ENCODE measurements at places on chromosomes 3 and 15.

DNA sequence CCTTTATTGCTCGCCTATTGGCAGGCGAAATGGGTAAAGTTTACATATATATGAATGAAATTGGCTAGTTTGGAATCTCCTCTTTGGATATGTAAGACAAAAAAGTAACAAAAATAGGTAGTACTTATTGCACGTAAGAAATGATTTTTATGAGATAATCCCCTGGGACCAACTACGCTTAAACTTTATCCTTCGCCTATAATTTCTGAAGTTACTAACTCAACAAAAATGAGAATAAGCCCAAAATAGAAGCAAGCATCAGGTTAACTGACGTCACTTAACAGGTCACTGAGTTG is 438 bp upstream of the SLC49A4 start:
- no peak for DNase-seq

- DNase-seq, result no peak
These were observed 49.1 kb downstream of the KLHL25 start for GRCh38 chr15:85745525-85746150.

- no peak for DNase-seq
These were observed 26.9 kb downstream of the MCTP2 start for GRCh38 chr15:94258246-94258645.

DNA sequence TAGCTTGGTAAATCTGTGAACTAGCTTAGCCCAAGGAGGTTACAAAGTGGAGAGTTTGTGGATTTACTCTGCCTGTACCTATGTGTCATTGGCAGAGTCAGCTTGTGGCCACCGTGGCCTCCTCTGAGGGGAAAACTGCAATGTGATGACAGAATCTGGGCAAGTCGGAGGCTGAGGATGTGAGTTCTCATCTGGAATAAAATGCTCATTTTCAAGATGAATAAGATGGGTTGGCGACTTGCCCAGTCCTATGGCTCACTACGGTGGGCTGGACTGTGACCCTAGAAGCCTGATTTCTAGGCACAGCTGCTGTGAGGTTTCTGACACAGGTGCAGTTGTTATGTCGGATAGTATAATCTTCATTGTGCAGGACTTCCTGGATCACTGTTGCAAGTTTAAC is 83.7 kb downstream of the ETV5 start:
- DNase-seq, result no peak

DNA sequence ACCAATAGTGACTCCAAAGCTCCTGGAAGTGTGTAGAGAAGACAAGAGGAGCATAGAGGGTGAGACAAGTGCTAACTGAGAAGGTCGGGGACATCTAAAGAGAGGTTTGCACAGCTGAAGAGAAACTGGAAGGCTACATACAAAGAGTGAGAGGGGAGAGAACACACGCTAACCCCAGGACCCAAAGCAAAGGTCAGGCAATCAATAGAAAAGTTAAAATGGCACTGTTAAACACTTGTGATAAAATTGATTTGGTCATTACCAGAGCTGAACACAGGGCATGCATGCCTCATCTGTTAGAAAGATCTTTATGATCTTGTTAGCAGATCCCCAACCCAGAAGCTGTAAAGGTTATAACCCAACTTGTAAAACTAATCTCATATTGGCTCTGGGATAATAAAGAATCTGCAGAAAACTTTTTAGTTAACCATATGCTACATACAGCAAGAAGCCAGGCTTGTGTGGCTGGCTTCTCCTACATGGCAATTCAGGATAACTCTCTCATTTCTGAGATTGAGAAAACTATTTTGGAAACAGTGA is 212.6 kb upstream of the ICE2 start:
- no peak for DNase-seq

DNA sequence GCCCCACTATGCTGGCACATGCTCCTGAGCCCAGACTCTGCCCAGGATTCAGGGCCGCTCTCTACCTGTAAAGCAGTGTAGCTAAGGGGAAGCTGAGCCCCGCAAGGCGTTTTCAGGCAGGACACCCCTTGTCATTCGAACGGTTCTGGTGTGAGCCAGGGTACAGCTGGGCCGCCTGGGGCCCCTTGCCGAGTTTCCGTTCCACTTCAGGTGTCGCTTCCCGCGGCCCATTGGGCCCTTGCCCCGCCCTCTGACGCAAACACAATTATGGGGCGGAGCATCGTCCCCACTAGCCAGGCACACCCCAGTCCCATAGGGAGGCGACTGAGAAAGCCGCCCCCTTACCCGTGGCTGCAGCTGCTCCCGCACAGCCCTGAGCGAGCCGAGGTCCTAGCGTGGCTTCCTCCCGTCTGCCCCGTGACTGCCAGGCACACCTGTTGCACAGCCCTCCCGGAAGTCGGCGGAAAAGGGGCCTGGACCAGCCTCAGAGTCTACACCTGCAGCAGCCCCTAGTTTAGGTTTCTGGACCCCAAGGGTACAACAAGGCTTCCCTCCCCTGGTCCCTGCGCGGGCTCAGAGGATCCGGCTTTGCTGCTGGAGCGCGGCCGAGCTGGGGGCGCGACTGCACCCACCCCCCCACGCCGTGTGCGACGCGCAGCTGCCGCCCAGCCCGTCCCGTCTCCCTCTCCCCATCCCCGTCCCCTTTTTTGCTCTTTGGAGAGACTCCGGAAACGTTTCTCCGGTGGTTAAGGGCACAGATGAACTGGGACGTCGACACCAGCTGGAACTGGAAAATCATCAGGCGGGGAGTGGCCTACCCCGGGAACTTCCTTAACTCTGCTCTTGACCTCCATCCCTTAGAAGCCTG is at the start of gene PLSCR2:
Gene PLSCR2, minus strand, starts transcription at position 412 of the 868 bp plus-strand sequence. CDS start 9,657 bp downstream, outside the sequence.
- DNase-seq, result peak; percentile 79

- no peak for DNase-seq
These were observed 48.8 kb downstream of the ADAMTS9 start for GRCh38 chr3:64638981-64639481.

DNA sequence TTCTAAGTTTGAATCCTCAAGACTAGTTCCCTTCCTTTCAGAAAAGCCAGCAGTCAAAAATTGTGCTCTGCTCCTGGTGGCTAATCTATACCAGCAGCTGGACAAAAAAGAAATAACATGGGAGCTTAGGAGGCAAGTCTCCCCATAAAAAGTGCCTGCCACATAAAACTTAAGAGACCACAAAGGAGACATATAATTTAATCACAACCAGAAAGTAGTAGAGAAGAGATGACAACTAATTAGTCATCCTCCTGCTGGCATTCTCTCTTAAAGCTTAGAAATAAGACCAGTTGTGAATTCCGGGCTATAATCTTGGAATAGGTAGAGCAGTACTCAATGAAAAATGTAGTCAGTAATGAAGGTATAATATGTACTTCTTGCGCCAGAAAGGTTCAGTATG is 20.2 kb upstream of the IMPG2 start:
- no peak for DNase-seq

DNA sequence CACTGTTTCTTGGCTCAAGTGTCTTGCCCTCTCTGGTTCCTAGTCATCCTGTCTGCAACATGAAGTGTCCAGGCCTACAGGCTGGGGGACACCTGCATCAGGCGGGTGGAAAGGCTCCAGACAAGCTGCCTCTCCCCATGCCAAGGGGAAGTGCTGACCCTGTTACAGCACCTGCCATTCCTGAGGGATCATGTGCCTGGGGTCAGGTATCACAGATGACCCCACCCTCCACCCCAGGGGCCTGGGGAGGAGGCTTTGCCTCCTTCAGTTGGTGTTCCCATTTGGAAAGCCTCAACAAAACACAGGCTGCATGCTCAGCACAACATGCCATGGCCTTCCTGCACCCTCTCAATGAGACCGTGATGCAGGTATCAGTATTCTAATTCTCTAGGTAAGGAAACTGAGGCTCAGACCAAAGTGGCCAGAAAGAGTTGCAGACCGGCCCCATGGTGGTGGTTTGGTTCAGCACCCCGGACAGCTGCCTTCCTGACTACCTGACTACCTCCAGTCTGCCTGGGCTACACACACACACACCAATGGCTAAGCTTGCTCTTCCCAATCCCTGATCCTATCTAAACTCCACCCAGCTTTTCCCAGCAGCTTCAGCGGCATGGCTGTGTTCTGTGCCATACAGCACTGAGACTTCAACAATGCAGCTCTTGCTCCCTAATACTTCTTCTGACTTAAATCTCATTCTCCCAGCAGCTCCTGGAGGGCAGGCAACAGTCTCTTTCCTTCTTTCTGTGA is 69.7 kb upstream of the LINGO1 start:
- DNase-seq, result peak; percentile 97

GRCh38 chr3:50537421-50538129 is 30.0 kb downstream of the C3orf18 start:
- no peak for DNase-seq

DNA sequence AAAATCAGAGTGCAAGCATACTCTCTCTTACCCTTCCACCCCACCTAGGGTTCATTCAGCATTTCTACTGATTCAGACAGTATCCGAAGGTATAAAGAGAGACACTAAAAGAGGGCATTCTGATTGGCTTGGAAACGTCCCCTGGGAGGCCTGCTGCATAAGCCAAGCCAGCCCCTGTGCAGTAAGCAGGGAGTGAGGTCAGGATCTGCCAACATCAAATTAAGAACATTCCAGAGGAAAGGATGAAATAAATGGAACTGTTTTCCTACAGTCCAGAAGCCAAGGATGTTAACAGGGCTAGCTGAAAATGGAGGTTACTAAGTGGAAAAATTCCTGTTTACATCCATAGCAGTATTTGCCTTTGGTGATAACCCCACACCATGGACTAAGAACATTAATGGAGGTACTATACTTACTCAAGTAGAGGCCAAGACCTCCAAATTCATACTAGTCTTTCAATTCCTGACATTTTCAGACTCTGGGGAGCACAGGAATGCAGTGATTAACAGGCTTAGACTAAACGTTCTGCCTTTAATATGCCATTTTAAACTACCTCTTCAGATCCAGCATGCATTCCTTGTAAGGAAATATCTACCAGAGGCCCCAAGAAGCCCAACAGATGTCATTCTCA is 34.5 kb downstream of the NPTN start:
- DNase-seq, result no peak

GRCh38 chr15:25863111-25863967 is at the start of gene ATP10A:
Gene ATP10A (minus strand): TSS chr15:25863327. CDS start chr15:25863096, 231 bp downstream.
- peak; percentile 58 for DNase-seq

DNA sequence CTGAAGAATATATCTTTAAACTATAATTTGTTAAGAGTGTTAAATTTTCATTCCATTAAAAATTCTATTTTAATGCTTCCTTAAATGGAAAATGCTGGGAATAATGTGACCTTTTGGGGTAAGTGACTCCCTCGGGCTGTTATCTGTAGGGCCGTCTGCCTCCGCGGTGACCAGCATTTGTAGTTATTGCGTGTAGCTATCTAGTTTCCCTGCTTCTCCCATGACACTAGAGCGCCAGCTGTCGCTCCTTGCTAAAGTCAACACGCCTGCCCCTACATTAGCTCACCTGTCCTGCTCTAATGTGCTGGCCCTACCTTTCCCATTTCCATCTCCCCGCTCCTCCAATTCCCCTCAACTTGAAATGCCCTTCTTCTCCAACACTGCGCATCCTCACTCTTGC is 12.4 kb upstream of the CHRM5 start:
- DNase-seq, result no peak

- no peak for DNase-seq
These were observed 3.8 kb downstream of the RASGRF1 start for GRCh38 chr15:79086814-79087213.

GRCh38 chr15:59557581-59557980 is 54.0 kb upstream of the GCNT3 start:
- no peak for DNase-seq
